ENCODE measurements at places on chromosomes 11 and 22.

DNA sequence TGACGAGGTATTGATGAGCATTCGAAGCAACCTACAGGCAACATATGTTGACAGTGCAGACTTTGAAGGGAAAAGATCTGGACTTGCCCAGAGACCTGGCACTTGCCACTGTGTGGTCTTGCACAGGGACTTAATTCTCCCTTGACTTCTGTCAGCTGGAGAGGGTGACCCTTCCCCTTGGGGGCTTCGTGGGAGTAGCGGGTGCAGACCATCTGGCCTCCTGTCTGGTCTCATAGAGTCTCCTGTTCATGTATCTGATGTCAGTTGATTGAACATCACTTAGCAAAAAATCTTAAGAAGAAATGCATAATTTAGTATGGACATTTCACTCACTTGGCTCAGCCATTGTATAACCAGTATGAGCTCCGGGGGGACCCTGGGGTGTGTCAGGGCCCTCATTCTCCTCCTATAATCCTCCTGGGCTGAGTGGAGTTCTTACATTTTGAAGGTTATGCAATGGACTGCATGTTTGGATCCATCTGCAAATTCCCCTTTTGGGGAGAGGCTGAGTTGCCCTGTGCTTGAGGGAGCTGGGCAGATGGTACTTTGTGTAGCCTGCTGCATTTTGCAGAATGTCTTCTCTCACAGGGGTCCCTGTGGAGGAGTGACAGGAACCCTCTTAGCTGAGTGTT is 13.0 kb downstream of the BCR start:
- no peak for DNase-seq

DNA sequence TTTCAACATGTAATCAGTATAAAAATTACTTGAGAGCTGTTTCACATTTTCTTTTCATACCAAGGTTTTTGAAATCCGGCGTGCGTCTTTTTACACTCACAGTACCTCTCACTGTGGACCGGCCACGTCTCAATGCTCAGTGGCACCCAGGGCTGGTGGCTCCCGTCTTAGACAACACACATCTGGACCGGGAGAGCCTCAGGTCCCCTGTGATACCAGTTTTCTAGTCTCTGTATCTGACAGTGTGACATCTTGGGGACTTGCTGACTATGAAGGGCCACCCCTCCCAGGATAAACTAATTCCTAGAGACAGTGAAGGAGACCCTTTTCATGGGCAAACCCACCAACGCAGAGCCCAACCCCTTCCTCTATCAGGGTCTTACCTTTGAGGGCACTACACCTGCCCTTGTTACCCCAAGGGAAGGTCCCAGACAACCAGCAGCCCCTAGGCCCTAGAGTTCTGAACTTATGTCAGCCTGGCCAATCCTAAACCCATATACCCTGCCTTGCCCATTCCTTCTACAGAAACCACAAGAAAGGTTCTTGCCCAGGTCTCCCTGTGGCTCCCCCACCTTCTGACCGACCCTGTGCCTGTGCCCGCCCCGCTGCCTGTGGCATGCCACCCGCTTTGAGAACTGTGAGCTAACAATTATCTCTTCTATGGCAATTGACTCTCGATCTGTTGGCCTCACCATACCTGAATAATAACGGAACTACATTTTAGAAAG is 6.1 kb upstream of the ASCL2 start:
- no peak for DNase-seq

- DNase-seq, result peak; percentile 74
These were observed 4.4 kb downstream of the CAVIN3 start for GRCh38 chr11:6315811-6316425.

DNA sequence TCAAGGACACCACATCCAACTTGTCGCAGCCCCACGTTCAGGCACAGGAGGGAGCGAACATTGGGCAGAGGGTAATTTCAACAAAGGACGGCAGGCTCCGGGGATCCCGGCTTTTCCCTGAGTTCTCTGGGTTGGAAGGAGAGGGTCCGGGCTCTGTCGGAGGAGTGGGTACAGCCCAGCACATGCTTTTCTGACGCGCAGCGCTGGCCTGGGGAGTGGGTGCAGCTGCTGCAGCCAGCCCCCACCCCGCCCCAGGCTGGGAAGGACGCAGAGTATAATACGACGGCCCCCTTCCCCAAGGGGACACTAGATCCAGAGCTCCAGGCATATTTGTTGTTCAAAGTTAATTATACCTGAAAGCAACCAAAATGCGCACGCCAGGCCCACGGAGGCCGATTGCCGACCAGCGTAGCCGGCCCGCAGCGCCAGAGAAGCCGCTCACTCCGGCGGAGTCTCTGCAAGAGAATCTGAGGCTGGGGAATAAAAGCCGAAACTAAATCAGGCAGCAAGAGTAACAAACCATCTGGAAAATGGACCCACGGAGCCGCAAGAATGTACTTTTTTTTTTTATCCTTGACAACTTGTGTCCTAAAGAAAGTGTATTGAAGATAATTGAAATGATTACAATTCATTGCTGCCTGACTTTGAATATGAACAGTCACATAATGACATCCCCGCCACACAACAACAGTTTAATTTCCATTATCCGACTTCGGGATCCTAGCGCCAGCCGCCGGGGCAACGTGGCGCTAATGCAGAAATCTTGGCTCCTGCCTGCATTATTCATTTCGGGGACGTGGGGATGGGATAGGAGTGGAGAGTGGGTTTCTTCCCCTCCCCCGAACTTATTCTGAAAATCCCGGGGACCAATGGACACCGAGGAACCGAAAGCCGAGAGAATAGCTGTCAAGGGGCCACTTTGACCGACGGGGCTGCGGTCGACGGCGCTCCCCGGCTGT is 14.0 kb upstream of the PAX6 start:
- DNase-seq, result no peak

DNA sequence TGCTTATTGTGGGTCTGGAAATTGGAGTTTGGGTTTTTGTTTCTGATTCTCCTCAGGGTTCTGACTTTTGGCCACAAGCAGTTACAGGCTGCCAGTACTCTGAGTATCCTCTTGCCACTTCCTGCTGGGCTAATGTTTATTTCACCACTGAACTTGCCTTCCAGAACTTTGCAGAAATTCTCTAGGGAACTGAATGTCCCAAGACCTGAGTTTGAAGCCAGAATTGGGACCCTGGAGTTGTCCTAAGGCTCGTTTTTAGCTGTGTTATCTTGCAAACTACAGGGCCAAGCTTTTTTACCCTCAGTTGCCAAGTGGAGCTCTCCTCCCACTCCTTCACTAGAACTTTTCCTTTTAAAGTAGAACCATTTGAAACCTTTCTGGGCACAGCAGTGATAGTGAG is 89.9 kb downstream of the FAT3 start:
- DNase-seq, result peak; percentile 46

- DNase-seq, result no peak
These were observed 28.5 kb downstream of the BTBD10 start for GRCh38 chr11:13434247-13435205.

GRCh38 chr11:108670451-108670850 is 5.6 kb downstream of the DDX10 start:
- no peak for DNase-seq

Measured in cardiac fibroblast (primary cell).